ENCODE measurements at places on chromosomes 12 and 14.

- peak; percentile 64 for DNase-seq
Measured at GRCh38 chr12:31117203-31118011, 43.7 kb downstream of the DDX11 start.

GRCh38 chr14:60648934-60649874 is at the start of gene SIX1:
TSS of gene SIX1 (minus strand) at chr14:60649477. CDS start at chr14:60649189, 288 bp downstream.
- DNase-seq, result peak; percentile 94

- DNase-seq, result no peak
Measured at GRCh38 chr14:101908795-101909194, 55.6 kb upstream of the DYNC1H1 start.

DNA sequence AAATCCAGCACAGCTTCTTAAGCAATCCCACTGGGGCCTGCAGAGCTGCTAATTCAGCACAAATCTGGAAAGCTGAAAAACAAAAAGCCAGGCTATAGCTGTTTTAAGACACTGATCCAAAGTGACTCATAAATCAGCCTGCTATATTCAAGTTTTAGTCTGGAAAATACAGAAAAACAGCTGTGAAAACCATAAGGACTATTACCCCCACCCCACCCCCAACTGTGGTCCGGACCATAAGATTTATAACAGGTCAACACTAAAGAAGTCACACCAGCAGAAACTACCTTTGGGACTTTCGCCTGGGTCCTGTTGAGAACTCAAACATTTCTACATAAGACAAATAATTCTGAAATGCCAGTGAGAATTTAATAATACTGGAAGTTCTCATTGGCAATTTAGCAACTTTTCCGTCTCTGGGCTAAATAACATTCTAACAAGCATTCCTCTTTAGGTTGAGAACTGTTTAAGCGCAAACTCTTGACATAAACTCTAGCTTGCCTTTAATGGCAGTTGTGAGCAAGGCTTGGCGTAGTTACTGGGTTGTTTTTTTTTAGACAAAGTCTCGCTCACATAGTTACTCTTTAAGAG is 3.3 kb downstream of the LRIG3 start:
- peak; percentile 63 for DNase-seq

GRCh38 chr12:115799610-115800009 is 477.9 kb downstream of the MED13L start:
- DNase-seq, result no peak

- peak; percentile 8 for DNase-seq
Measured at GRCh38 chr12:89439941-89440340, 84.7 kb downstream of the GALNT4 start.

GRCh38 chr12:66627988-66628317 is 50.9 kb downstream of the GRIP1 start:
- no peak for DNase-seq

DNA sequence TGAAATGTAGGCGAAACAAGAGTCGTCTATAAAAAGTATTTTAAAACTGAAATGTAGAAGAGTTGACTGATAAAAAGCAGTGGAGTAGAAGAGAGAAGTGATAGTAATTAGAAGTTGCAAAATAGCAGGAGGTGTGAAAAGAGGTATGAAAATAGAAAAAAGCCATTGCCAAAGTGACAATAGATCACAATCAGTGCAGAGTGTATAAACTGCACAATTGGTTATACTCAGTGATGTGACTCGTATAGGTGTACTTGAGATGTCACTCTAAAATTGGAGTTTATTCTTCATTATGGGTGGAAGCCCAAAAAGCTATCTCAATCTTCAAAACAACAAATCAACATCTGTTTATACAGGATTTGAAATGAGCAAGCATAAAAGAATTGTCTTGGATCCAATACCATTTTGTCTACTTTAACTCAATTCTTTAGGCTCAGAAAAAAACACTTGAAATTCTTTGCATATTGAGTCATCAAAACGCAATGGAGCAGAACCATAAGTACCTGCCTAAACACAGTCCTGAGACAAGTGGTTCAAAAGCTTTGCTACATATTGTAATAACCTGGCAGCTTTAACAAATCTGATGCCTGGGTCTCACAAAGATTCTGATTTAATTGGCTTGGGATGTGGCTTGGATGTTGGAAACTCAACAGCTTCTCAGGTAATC is 8.8 kb downstream of the IKBIP start:
- DNase-seq, result peak; percentile 84

- peak; percentile 77 for DNase-seq
Measured at GRCh38 chr14:99892406-99892805, 99.2 kb downstream of the EML1 start.

Measured in astrocyte of the hippocampus (primary cell).